ENCODE measurements at places on chromosomes 2 and 18.

- DNase-seq, result no peak
Observed at GRCh38 chr2:218270721-218271486, 585 bp downstream of the PNKD start.

DNA sequence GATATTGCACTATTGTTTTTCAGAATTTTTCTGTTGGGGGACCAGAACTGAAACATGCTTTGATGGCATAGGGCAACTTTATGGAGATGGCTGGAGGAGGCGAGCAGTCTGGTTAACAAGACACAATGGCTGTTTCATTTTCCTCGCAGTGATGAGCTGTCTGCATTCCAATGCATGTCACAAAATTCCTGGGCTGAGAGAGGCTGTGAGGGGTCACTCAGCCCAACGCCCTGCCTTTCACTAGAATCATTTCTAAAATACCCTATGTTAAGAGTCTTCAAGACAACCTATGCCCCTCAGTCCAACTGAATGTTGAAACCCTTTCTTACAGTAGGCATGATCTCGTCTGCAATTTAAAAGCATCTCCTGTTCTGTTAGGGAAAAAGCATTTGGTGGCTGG lies 1090.0 kb downstream of the BCL11A start:
- no peak for DNase-seq

DNA sequence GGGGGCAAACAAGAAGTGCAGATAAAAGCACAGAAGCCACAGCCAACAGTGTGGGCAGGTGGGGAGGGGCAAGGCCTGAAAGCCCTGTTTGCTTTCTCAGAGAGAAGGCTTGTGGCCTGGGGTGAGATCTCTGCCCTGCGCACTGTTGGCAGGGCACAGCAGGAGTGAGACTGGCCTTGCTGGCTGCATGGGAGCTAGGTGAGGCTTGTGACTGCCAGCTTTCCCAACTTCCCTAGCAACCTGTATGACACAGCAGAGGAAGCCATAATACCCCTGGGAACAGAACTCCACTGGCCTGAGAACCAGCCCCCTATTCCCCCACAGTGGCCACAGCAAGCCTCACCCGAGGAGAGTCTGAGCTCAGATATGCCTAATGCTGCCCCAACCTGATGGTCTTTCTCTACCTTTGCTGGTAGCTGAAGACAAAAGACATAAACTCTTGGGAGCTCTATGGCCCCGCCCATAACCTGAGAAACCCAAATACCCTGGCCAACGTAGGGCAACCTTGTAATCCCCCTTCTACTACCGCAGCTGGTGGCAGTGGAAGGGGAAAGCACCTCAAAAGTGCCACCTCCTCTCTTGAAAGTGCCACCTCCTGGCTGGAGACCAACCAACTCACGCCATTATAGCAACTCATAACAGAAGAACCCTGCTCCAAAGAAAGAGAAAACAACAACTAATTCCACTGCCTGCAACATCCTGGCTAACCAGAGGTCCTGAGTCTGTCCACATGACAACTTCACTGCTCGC lies 44.4 kb downstream of the LCT start:
- no peak for DNase-seq

- DNase-seq, result no peak
Observed at GRCh38 chr2:227890495-227891079, 19.2 kb downstream of the DAW1 start.

DNA sequence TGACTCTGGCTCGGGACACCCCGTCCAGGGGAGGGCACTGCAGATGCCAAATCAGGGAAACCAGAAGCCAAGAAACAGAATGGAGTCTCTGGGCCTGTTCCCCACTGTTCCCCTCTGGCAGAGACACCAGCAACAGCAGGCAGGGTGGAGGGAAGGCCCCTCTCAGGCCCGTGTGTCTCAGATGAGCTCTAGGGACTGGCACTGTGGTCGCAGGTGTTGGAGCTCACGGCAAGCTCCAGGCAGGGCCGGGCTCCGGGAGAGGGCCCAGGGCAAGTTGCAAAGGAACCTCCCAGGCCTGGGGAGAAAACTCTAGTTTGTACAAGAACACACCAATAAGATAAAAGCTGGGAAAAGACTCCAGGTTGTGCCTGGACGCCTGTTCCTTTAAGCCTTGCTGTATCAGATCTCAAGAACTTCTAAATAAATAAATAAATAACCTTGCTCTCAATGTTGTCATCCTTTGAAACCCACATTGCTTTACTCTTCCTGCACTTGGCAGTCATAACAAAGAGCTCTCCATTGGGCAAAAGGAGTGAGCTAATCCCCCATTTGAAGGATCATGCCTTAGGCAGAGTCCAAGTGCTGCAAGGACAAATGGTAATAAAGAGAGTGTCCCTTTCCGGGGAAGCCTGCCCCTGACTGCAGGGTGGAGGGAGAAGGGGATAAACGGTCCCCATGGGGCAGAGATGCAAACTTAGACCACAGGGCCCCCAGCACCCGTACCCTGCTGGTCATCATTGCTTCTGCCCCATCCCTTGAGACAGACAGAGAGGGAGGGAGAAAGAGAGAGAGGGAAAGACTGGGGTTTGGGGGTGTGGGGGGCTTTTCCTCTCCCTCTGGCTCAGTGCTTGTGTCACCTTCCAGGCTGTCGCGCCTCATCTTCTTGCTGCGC lies 33.3 kb downstream of the CNGA3 start:
- DNase-seq, result no peak
